ENCODE measurements at places on chromosomes 6 and 20.

- peak; percentile 96 for DNase-seq
These were observed 17.3 kb downstream of the BNIP5 start for GRCh38 chr6:36319436-36319762.

DNA sequence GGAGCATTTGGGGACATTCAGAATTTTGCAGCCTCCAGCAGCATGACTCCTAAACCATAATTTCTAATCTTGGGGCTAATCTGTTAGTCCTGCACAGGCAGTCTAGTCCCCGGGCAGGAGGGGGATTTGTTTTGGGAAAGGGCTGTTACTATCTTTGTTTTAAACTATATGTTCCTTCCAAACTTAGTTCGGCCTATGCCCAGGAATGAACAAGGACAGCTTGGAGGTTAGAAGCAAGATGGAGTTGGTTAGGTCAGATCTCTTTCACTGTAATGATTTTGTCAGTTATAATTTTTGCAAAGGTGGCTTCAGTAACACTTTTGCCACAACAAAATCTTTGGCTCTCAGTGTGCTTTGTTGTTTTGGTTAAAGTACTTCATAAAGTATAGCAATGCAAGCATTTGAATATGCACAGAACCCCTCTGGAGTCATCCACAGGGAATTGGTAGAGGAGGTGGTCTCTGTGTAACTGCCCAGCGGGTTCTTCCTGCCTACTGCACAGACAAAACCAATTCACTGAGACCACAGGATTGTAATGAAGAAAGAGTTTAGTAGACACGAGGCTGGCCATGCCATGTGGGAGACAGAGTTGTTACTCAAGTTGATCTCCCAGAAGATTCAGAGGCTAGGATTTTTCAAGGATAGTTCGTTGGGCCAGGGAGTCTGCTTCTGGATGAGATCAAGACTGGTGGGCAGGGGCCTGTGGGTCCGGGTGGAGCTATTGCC, 224.1 kb upstream of the MYLIP start:
- no peak for DNase-seq

- peak; percentile 29 for DNase-seq
These were observed 701.8 kb upstream of the ADGRB3 start for GRCh38 chr6:67933278-67933677.

- peak; percentile 81 for DNase-seq
These were observed 40.4 kb upstream of the TINAG start for GRCh38 chr6:54267798-54268197.

GRCh38 chr6:121627761-121628160, 192.3 kb downstream of the GJA1 start:
- DNase-seq: no peak

- DNase-seq: no peak
These were observed 12.3 kb upstream of the FAM110A start for GRCh38 chr20:821046-821730.

DNA sequence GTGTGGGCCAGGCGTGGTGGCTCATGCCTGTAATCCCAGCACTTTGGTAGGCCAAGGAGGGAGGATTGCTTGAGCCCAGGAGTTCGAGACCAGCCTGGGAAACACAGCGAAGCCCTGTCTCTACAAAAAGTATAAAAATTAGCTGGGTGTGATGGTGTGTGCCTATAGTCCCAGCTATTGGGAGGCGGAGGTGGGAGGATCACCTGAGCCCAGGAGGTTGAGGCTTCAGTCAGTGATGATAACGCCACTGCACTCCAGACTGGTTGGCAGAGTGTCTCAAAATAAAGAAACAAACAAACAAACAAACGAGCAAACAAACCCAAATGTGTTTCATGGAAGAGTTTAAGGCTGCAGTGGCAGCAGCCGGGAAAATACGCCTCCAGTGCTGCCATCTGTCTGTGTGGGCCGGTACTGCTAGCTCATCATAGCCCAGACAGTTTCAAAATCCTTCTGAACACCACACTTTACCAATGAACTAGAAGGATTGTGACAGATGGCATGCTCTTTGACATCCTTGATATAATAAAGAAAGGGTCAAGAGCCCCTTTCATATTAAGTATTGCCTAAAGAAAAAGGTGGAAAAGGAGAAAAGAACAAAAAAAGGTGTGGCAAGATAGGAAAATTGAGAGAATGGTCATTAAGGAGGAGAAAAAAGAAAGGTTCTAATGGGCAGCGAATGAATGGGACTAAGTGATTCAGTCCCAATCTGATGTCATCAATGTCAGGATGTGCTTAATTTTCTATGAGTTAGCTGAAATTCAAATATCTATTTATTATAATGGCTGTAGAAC, 298.6 kb downstream of the SYNE1 start:
- peak; percentile 56 for DNase-seq

- DNase-seq: no peak
These were observed 203.6 kb downstream of the LRFN2 start for GRCh38 chr6:40383348-40384115.

DNA sequence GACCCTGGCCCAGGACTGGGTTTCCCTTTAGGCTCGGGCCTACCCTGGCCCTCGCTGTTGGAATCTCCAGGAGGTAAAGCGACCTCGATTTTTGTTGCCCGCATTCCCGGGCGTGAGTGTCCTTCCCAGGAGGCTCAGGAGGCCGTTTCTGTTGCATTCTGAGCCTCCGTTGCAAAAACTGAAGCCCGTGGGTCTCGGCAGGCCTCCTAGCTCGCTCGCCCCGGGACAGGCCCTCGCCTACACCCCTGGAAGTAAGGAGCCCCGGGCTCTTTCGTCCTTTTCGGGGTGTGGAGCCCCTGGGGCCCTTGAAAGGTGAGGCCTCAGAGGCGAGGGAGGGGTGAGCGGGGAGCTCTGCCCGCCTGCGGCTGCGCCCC, 2.3 kb downstream of the NR2E1 start:
- no peak for DNase-seq

DNA sequence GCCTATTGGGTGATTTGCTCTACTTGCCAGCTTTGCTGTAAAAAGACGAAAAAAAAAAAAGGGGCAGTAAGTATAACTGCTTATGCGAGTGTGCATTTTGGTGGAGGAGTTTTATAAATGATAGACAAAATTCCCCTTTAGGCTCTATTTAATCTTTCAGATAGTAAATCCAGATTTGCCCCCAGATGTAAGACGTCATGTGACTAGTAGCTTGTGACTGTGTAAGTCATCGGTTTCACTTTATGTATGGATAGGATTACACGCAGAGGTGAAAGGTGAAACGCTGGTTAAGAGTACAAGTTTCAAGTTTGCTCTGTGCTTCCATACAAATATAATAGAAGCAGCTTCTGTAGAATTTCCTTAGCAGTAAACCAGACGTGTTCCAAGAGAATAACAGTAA, 7.9 kb downstream of the RAB32 start:
- no peak for DNase-seq

DNA sequence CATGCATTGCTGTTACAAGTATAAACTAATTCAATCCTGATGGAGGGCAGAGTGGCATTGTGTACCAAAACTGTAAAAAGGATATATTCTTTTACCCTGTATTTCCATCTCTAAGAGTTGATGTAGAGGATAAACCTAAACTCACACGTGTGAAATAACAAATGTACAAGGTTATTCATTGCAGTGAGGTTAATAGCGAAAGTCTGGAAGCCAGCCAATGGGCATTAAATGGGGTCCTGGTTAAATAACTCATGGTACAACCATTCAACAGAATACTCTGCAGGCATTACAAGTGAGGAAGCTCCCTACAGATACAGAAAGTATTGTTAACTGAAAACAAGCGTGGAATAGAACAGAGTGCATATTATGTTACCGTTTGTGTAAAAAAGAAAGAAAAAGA, 56.9 kb downstream of the BCAS1 start:
- DNase-seq: no peak

DNA sequence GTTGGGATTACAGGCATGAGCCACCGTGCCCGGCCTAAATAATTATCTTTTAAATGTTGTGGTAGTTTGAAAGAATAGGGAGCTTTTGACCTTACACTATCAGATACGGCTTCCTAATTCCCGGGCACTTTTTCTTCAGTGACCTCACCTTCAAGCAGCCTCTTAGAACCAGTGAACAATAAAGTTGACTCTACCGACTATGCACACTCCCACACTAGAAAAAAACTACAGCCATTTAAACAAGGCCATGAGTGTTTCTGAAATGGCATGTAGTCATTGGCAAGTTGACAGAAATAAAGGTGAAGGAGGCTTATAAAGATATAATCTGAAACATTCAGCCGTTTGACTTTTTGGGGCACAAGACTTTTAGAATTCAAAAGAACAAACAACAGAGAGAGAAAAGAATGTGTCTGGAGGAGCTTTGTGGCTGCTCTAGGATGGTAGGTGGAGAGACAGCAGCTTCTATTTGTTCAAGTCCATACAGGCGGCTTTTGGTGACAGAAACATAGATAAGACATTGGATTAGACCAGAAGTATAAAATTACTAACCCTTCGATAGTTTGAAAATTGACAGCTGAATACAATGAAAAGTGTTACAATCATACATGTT, 75.2 kb downstream of the GJA1 start:
- peak; percentile 50 for DNase-seq

DNA sequence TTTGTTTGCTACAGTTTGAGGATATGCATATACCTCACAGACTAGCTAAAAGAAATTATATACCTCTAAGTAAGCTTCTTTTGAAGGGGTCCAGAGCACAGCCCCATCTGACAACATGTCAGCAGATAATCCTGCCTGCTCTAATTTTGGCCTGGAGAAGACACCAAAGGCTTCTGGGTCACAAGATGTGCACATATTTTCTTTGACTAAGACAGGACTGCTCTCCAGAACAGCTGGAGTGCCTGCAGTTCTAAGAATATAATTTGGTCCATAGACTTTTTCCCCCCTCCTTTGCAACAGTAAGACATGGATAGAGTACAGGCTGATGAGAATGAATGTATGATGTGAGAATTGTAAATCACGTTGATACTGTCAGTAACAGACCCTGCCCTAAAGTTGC, 107.9 kb upstream of the KCNK16 start:
- DNase-seq: no peak
